ENCODE measurements at places on chromosomes 4 and X.

DNA sequence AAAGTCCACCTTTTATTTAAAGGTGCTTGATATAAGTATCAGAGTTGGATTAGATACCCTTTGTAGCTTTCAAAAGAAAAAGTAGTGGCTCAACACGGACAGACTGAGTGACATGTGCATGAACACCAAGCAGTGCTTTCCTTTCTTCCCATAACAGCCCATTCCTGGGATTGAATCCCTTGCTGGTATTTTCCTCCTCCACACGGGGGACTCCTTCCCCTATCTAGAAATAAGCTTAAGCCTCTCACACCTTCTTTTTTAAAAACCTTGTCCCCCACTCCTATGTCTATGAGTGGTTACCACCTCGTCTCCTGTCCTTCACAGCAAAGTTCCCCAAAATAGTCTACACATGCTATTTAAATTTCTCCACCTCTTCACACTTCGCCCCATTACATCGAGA is 5.1 kb downstream of the AP1S2 start:
- no peak for DNase-seq

GRCh38 chrX:49001521-49002090 is 458 bp downstream of the GRIPAP1 start:
- peak; percentile 5 for DNase-seq

GRCh38 chr4:108240366-108240765 is 71.6 kb upstream of the LEF1 start:
- no peak for DNase-seq

DNA sequence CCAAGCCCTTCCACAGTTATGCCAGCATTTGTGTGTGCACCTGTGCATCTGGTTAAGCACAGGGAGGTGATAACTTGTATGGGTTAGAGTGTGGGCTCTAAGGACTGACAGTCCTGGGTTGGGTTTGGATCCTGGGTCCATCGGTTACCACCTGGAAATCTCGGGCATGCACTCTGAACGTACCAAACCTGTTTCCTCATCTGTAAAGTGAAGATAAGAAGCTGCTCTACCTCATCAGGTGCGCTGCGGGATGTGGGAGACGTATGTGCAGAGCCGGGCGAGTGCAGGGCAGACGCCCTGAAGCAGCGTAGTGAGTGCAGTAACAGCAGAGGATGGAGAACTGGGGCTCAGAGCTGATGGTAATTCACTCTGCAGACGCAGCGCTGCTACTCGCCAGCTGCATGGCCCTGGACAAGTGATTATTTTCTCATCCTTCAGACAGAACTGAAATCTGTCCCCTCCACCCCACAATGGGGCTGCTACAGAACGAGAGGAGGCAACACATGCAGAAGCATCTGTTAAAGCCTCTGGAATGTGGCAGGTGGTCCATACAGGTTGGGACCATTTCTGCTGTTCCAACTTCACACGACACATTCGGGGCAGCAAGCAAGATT is 64.4 kb downstream of the HADH start:
- DNase-seq, result no peak

GRCh38 chr4:85828027-85828890 is 353.3 kb downstream of the ARHGAP24 start:
- no peak for DNase-seq

- no peak for DNase-seq
These were observed 29.1 kb downstream of the ZNF185 start for GRCh38 chrX:152926923-152927322.

DNA sequence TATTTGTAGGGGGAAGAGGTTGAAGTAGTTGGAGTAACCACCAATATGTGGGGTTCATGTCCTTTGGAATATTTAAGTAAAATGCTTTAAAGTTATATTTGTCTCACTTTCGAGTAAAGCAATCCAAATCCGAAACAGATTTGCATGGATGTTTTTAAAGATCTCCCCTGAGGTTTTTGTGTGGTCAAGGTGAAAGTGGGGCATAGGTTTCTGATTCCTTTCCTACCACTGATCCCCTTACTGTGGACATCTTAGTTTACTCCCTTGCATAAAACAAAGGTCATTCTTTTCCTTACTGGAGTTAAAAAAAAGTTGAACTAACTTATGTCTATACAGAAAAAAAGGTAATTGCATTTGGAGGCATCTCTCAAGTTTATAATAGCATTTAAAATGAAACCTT is 71.9 kb upstream of the PHOX2B start:
- DNase-seq, result no peak

- no peak for DNase-seq
These were observed 46.5 kb downstream of the RFC1 start for GRCh38 chr4:39319676-39320075.

DNA sequence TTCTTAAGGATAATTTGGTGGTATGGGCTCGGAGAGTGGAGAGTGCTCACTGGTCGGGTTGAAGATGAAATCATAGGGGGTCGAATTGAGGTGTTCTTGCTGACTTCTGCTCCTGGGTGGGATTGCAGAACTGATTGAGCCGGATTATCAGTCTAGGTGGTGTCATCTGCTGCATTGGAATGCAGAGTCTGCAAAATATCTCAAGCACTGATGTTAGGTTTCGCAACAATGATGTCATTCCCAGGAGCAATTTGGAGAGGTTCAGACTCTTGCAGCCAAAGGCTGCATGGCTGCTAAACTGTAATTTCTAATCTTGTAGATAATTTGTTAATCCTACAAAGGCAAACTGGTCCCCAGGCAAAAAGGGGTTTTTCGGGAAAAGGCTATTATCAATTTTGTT is 67.7 kb downstream of the RHOH start:
- no peak for DNase-seq

- DNase-seq, result no peak
These were observed 35.0 kb upstream of the GYG2 start for GRCh38 chrX:2793752-2794151.

- DNase-seq, result no peak
These were observed 6.6 kb downstream of the MID1IP1 start for GRCh38 chrX:38807873-38808272.

- DNase-seq, result no peak
These were observed 16.4 kb downstream of the MCUB start for GRCh38 chr4:109576462-109576861.

DNA sequence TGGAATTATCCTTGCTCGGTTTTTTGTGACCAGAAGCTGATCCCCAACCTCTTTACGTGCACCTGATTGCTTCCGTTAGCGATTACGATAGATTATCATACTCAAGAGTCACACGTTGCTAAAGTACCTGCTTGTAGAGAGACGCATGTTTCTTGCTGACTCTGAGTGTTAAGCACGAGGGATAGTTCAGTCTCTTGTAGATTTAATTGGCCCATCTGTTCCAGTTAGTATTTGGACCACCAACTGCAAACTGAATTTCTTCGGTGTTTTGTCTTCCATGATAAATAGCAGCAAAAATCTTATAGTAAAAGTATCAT is 516 bp upstream of the COX18 start:
- no peak for DNase-seq

DNA sequence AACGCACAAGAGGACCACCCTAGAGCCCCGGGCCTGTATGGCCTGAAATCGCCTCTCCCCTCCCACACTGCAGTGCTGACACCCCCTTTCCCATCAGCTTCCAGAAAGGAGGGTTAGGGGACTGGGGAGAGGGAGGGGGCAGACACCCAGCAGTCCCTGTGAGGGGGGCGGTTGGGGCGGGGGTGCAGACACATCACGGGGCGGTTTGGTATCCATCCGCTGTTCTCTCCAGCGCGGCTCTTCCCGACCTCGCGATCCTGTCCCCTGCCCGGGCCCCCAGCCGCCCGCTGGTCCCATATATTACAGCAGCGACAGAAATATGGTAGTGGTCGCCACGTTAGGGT is 404 bp upstream of the GPRASP2 start:
- DNase-seq, result no peak

- DNase-seq, result no peak
These were observed 5.2 kb upstream of the TMEM156 start for GRCh38 chr4:39037491-39037825.

- DNase-seq, result no peak
These were observed 88.6 kb upstream of the MAD2L1 start for GRCh38 chr4:120155287-120155686.
